ENCODE measurements at places on chromosomes 4 and X.

DNA sequence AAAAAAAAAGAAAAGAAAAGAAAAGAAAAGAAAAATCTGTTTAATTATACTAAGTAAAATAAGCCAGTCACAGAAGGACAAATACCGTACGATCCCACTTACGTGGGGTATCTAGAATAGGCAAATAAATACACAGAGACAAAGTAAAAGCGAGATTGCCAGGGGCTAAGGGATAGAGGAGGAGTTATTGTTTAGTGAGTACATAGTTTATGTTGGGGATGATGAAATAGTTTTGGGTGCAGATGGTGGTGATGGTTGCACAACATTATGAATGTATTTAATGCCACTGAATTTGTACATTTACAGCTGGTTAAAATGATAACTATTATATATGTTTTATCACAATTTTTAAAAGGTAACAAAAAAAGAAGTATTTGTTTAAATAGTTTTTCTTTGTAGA, 7.1 kb downstream of the CA5B start:
- DNase-seq: no peak

DNA sequence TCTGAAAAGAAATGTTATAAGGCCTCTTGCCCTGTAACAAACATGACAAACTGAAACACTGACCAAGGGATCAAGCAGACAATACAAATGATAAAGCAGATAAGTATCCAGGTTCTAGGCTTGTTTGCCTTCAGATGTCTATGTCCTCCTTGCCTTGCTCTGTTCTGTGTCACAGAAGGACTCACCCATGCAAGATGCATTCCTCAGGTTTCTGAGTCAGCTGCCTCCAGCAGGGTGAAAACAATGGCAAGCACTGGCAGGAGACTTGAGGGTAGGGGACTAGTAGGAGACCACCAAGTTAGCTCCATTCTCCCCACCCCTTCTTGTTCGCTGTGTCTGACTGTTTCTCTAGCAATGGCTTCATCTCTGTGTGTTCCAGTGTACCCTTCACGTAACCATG, 76.6 kb upstream of the CXXC4 start:
- no peak for DNase-seq

GRCh38 chr4:85776096-85776495, 301.1 kb downstream of the ARHGAP24 start:
- DNase-seq: no peak

GRCh38 chrX:140764401-140764919, 54.9 kb downstream of the LINC00632 start:
- no peak for DNase-seq

GRCh38 chr4:121728066-121728465, 31.3 kb upstream of the ANXA5 start:
- no peak for DNase-seq

GRCh38 chr4:137370679-137371078, 161.6 kb downstream of the PCDH18 start:
- DNase-seq: no peak

DNA sequence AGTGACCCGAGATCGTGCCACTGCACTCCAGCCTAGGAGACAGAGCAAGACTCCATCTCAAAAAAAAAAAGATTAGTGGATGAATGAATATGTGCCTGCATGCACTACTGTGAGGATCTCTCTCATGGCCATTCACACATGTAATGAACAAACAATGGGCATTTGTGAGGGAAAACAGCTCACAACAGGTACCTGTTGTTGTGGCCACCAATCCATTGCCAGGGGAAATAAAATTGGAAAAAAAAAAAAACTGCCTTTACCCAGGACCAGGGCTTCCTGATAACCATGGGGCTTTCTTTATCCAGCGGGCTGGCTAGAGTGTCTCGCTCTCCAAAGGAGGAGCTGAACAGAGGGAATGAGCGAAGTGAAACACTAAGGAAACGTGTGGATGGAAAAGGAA, 7.4 kb downstream of the SCD5 start:
- no peak for DNase-seq

DNA sequence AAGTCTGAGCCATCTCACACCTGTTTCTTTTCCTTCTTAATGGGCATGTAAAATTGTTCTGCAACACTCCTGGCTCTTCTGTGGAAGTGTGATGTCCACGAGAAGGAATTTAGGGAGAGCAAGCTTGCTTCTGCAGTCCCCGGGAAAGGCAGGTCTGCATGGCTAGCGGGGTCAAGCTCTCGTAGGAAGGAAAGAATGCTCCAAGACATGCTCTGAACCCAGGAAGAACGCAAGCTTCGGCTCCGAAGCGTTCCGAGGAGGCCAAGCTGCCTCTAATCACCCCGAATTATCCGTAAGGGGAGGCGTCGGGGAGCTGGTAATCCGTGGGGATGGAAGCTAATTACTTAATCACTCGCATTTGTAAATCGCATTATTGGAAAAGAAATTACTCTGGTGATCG, 177.7 kb downstream of the CRLF2 start:
- no peak for DNase-seq

DNA sequence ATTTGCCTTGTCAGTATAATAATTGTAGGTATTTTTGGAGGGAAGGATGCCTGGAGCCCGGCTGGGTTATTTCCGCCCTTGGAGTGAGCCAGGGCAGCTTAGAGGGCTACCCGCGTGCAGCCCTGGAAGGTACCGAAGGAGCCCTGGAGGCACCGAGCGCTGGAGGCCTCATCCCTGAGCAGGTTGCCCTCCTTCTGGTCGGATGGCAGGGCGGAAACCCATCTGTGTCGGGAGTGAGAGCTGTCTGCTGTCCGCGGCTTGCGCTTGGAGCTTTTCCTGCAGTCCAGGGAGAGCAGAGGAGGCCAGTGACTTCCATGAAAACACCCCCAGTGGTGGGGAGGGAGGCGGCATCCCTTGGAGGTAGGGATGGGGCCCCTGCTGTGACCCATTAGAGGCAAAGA, 122.1 kb downstream of the TBL1X start:
- no peak for DNase-seq

DNA sequence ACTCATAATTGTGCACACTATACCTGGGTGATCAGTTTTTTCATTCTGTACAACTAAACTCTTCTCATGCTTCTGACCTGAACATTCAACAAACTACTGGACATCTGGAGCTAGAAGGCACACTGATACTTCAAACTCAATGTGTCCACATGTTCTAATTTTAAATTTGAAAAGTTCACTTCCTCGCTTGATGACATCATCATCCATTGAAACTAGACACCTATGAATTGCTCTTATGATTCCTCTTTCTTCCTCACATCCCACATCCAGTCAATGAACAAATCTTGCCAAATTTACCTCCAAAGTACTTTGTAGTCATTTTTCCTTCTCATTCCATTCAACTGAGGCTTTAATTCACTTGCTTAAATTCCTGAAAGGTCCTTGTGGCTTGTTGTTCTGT, 549.4 kb downstream of the GALNTL6 start:
- DNase-seq: no peak

DNA sequence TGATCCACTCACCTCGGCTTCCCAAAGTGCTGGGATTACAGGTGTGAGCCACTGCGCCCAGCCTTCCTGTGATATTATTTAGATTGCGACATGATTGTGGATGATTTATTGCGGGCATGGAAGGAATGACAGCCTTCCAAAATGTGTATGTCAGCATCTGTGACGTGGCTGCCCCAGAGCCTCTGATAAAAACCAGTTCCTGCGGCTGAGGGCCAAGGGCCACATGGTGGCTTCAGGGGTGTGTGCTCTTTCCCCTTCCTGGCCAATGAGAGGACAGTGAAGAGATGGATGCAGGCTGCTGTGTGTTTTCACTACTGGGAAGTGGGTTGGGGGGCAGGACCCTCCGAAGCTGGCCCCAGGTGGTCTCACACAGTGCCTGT, 57.4 kb upstream of the HGFAC start:
- DNase-seq: no peak

GRCh38 chr4:93232883-93233282, 595.7 kb upstream of the ATOH1 start:
- no peak for DNase-seq

DNA sequence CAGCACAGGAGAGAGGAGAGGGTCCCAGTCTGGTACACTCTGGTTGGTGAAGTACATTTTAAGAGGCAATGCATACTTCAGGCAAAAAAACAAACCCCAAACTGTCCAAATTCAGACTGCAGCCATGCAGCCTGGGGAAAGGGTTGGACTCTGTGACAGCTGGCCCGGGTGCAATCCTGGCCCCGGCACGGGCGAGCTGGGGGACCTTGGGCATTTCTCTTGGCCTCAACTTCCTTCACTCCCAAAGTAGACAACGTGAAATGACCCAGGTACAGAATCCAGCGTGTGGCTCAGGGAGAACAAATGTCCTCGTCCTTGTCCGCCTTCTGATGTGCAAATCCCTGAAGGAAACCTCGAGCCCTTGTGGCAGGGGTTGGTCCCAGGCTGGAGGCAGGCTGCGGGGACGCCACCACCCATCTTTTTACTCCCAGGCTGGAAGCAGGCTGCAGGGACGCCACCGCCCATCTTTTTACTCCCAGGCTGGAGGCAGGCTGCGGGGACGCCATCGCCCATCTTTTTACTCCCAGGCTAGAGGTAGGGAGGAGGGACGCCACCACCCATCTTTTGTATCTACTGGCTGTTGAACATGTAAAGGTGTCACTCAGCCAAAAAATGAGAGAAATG, 62.3 kb downstream of the ACOX3 start:
- DNase-seq: no peak

- no peak for DNase-seq
Observed at GRCh38 chrX:108148524-108148923, 56.9 kb downstream of the ATG4A start.

DNA sequence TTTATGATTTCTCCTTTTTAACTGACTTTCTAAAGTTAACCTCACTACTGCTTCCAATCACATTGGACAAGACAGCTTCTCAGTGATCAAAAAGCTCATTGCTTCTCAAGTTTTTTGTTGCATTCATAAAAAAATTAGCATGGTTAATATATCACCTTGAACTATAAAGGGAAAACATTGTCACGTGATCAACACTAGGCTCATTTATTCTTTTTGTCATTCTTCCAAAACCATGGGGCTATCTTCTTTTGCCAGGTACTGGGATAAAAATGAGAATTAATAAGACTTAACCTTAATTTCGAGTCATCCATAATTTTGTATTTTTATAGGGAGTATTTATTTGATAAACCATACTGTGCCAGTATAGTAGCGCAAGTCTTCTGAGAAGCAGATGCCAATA, 1105.9 kb upstream of the TENM3 start:
- no peak for DNase-seq

- DNase-seq: no peak
Observed at GRCh38 chrX:125520029-125520428, 200.4 kb downstream of the TEX13C start.

DNA sequence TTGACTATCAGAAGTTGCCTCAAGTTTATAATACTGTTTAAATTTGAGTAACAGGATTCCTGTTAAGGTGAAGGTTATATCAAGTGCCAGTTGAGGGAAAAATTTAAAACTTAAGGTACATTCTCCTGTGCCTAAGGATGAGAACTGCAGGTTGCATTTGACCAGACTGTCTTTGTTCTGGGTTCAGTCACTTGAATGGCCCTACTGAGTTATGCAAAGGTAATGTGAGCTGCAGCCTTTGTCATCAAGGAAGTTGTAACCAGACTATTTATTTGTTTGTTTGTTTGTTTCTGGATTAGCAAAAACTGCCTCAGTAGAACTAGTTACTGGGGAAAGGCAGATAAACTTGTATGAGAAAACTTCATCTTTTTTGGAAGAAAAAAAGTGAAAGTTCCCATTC, 131.9 kb downstream of the ATOH1 start:
- DNase-seq: no peak

DNA sequence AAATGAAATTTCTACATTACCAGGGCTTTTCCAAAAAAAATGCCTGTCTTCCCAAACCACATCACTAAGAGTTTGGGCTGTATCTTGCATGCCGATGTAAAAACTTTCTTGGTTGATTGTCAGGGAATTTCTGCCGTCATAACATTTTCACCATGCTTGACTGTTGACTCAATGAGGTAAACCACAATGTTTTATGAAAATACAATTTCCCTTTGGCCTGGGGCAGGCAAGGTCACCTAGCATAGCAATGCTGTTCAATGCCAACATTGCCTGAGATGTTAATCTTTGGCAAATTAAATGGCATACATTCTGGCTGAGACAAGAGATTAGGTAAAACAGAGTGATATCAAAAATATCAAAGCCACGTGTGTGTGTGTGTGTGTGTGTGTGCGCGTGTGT, 137.1 kb upstream of the TBL1X start:
- DNase-seq: no peak

DNA sequence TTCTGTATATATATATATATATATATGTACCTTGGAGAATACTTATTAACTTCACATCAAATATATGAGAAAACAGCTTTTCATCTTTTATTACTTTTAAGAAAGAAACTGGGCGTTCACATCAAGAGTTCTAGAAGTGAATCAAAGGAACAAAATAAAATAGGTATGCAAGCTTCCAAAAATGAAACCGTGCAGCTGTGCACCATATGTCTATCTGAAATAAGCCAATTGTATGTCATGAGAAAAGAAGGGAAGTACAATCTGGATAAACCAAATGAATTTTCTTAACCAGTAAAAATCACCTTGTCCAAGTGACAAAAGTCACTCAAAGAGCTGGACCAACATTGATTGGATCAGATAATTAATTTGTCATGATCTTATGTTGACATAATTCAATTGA, 405.4 kb upstream of the TECRL start:
- no peak for DNase-seq

DNA sequence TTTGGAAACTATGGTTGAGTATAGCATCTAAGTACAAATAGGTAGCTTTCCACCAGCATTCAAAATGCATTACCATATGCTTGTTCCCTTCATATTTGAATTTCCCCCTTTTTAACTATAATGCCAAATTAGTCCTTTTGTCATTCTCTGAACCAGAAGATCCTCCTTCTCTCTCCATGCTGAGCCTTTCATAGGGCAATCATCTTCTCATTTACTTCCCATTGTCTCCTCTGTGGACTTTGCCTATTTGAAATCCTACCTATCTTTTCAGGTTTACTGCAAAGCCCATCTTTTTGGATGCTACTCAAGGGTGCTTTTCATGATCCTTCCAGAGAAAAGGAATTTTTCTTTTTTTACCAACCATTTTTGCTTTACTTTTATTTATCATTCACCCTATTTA, 54.7 kb downstream of the DKK2 start:
- no peak for DNase-seq

- no peak for DNase-seq
Observed at GRCh38 chr4:100848841-100849240, 331.0 kb upstream of the EMCN start.

- DNase-seq: no peak
Observed at GRCh38 chr4:185468999-185469398, 2.5 kb downstream of the CCDC110 start.

- DNase-seq: no peak
Observed at GRCh38 chrX:31547416-31547815, 475.6 kb upstream of the FTHL17 start.

GRCh38 chr4:80107374-80107773, 34.3 kb upstream of the ANTXR2 start:
- DNase-seq: no peak

DNA sequence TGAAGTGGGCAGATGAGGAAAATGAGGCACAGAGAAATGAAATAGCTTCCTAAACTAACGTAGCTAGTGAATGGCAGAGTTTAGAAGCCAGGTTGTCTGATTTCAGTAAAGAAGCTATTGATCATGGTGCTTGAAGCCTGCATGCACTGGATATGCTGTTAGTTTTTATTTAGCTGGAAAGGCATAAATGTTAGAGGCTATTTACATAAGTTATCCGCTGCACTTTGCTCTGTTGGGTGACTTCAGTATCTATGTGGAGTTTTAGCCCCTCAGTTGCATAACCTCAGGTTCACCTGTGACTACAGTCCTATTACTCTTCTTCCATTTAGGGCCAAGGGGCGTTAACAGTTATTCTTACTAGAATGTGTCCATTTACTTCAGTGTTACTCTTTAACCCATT, 522.4 kb upstream of the RPS6KA3 start:
- no peak for DNase-seq
